ENCODE measurements at places on chromosomes 1 and 21. TPM values are rescaled to one million over a fixed set of nuclear protein-coding genes. Genes with fewer than 3 reads are reported as not detected.

Gene CRP
- 0.32 TPM for total RNA-seq

Gene CD1C
- total RNA-seq, result not detected

Gene POGK
- total RNA-seq, result 22.1 TPM

Gene GUCA2A
- total RNA-seq, result not detected

Gene GSTM5
- 0.76 TPM for total RNA-seq

Gene PKP1
- not detected for total RNA-seq

Gene LENEP
- not detected for total RNA-seq

Gene KRTAP11-1
- not detected for total RNA-seq

Gene CHAF1B
- 3.6 TPM for total RNA-seq

Gene USP24
- total RNA-seq, result 34.4 TPM

Gene C1orf116
- not detected for total RNA-seq

Gene EIF2D
- total RNA-seq, result 43.5 TPM

Gene MYOC
- total RNA-seq, result not detected

Gene MX2
- total RNA-seq, result 102 TPM

Gene C8A
- not detected for total RNA-seq

Gene LRRC40
- total RNA-seq, result 30.7 TPM

Gene SH2D5
- 0.46 TPM for total RNA-seq

Gene HCN3
- total RNA-seq, result 0.32 TPM

Gene GUCA2B
- not detected for total RNA-seq

Gene RAB7B
- 0.15 TPM for total RNA-seq

Gene CD52
- total RNA-seq, result not detected

Gene FRRS1
- 4.6 TPM for total RNA-seq

Gene SH3BGR
- total RNA-seq, result not detected
